Hindlimb muscle (tissue), 1 donor: ENCODE measurements at places on chromosomes 16 and 17.

GRCh38 chr16:10067835-10068234, 114.4 kb downstream of the GRIN2A start:
- DNase-seq: no peak

- DNase-seq: no peak
Observed at GRCh38 chr17:17790637-17791464, 45.9 kb downstream of the SREBF1 start.

DNA sequence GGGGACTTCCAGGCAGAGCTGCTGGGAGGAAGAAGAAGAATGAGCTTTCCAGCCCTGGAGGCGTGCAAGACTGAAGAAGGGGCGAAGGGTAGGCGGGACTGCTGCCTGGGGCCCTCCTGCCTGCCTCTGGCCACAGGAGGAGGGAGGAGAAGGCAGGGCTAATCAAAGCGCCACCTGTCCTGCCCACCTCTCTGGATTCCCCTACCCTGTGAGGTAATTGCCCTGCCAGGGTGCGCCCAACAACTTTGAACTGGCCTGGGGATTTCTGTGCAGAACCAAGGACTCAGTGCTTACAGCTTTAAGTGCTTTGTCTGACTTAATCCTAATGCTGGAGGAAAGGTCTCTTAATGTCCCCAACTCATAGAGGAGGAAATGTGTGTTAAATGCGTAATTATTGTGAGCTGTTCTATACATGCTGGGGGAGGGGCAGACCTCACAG, at the start of gene NOXO1:
NOXO1 (minus strand) TSS at position 72 of the 439 bp plus-strand sequence. CDS start 290 bp downstream, outside the sequence.
- no peak for DNase-seq

DNA sequence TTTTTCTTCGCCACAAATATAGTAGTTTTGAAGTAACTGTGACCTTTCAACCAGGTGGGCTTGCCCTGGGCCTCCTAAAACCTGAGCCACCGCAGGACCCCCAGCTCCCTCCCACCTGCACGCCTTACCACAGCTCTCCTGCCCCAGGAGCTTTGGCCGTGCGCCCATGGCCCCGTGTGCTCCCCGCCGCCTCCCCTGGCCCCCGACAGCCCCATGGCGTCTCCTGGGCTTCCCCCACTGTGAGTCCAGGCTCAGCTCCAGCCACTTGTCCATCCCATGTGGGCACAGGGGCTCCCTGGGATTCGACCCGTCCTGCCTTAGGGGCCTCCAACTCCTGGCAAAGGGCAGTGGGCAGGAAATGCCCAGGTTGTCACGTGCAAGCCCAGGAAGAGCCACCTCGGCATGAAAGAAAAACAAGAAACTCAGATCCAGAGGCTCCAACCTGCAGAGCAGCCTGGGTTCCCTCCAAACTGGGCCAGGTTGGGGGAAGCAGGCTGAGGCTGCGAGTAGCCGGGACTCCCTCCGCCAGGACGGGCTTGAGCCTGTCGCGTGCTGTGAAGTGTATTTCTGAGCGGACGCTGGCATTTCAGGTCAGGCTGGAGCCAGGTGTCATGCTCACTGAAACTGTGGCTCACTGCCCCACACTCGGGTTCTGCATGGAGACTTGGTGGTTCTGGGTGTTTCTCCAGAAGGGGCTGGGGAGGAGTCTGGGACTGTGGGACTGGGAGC, 5.8 kb downstream of the LGALS3BP start:
- no peak for DNase-seq

DNA sequence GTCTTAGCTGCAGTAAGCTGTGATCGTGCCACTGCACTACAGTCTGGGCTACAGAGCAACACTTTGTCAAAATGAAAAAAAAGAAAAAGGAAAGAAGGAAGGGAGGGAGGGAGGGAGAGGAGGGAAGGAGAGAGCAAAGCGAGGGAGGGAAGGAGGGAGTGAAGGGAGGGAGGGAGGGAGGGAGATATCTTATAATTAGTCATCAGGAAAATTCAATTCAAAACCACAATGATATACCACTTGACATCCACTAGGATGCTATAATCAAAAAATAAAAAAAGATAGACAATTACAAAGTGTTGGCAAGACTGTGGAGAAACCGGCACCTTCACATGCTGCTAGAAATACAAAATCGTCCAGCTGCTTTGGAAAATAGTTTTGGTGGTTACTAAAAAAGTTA, 93.8 kb downstream of the CDC27 start:
- no peak for DNase-seq

DNA sequence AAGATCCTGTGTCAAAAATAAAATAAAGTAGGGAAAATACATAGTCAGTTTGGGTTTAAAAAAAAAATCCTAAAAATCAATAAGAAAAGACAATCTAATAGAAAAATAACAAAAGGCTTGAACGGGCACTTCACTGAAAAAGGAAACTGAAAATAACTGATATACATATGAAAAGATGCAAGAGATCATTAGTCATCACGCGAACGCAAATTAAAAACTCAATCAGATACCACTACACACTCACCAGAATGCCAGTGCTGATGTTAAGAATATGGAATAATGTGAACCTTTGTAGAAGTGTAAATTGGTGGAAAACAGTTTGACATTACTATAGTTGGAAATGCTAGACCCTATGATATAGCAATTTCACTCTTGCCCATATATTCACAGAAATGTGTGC, 14.6 kb downstream of the GNGT2 start:
- DNase-seq: no peak

GRCh38 chr17:64024781-64025731, 4.6 kb upstream of the ICAM2 start:
- no peak for DNase-seq

GRCh38 chr16:546909-547770, 13.1 kb upstream of the PRR35 start:
- peak; percentile 64 for DNase-seq

- no peak for DNase-seq
Observed at GRCh38 chr17:38918129-38918913, 7.1 kb upstream of the LASP1NB start.

DNA sequence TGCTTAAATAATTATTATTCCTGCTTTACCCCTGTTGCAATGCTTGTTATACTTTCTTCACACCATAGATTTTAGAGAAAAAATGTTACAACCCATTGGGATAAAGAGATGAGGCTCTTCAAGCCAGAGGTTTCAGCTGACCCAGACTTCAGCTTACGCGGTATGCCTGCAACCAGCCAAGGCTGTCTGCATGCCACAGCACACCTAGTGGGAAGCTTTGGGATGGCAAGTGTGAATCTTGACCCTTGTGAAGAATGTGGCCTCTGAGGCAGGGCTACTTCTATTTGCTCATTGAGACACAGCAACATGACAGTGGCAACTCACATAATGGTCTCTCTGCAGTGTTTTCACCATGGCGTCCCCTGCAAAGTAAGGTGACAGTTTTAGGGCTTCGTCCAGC, 193.9 kb upstream of the PIRT start:
- DNase-seq: no peak

GRCh38 chr17:65015855-65016254, 40.7 kb downstream of the GNA13 start:
- no peak for DNase-seq
